RKO (cell line): ENCODE measurements at places on chromosomes 6 and 20.

DNA sequence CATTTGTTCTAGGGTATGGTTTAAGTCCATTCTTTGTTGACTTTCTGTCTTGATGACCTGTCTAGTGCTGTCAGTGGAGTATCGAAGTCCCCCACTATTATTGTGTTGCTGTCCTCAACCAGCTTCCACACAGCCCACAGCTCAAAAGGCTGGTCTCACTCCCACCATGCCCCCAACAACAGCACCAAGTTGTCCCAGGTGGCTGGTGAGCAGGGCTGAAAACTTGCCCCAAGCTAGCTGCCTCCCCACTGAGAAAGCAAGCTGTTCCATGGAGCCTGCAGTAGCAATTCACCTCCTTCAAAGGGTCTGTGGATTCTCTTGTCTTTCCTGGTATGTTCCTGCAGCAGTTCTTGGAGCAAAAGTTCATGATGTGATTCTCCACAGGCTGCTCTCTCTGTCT, 221.0 kb downstream of the SYNDIG1 start:
- no peak for DNase-seq

- DNase-seq = no peak
These were observed 454.7 kb downstream of the TFAP2B start for GRCh38 chr6:51273228-51273961.

DNA sequence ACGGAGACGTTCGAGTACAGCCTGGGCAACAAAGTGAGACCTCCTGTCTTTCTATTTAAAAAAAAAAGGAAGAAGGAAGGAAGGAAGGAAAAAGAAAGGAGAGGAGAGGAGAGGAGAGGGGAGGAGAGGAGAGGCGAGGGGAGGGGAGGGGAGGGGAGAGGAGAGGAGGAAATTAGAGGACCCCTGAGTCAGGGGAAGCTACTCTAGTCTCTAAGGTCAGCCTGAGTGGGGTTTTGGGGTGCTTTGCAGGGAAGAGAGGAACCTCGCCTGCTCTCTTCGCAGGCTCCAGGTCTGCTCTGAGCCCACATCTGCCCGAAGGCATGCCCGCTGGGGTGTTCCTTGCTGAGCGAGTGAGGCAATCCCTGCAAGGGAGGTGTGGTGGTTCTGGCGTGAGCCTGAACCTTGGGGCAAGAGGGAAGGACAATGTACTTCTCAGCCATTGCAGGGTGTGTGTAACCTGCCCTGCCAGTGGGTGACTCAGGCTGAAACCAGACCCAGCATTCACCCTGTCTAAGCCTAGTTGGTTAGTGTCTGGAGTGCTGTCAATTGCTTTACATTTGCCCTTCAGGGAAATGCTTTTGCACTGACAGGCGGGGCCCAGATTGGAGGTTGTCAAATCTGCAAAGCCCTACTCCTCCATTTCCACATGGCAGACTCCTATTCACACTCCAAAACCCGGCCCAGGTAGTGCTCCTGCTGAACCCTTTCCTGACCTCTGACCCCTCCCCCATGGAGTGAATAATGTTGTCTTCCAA, 15.3 kb upstream of the MMP9 start:
- peak; percentile 61 for DNase-seq

- peak; percentile 62 for DNase-seq
These were observed 171.6 kb upstream of the FBXL4 start for GRCh38 chr6:99119109-99120031.

GRCh38 chr6:12137480-12137879, 125.4 kb downstream of the HIVEP1 start:
- DNase-seq = no peak

GRCh38 chr6:141354191-141354955, 778.4 kb upstream of the GJE1 start:
- DNase-seq = no peak

DNA sequence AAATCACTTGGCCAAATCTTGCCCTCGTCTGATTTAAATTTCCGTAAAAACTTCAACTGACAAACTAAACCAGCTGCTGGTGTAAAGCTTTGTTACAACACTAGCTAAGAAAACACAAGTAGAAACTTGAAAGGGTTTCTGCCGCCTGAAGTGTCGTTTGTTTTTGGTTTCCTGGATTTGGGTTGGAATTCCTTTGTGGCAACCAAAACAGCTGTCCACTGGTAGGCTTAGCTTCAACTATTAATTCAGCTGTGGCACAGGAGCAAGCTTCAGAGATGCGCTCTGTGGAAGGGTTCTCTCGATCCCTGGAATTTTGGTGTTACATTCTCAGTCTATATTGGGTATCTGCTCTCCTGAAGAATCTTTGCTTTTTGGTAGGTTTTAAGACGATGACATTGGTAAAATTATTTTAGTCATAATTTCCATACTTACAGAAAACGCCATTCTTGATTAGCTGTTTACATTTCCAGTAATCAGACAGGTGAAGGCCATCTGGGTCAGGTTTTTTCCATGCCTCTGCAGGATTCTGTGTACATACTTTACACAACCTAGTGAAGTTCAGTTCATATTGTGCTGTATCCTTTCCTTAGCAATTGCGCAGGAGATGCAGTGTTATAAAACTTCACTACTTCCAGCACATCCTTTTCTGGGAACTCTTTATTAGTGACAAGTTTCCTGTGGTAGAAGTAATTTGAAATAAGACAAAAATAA, 29.9 kb upstream of the SAMD3 start:
- DNase-seq = no peak

DNA sequence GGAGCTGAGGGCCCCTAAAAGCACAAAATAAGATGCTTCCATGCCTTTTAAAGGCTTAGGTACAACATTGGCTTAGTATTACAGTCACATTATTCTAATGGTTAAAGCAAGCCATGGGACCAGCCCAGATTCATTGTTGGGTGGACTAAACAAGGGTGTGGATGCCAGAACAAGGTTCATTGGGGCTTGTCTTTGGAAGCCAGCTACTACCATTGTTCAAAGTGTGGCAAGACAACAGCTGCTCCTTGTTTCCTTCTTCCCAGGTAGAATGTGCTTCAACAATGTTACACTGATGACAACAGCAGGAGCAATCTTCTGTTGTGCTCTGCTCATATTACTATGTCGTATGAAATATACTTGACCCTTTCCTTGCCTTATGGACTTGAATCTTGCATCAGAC, 261.5 kb downstream of the TBC1D7 start:
- DNase-seq = no peak

DNA sequence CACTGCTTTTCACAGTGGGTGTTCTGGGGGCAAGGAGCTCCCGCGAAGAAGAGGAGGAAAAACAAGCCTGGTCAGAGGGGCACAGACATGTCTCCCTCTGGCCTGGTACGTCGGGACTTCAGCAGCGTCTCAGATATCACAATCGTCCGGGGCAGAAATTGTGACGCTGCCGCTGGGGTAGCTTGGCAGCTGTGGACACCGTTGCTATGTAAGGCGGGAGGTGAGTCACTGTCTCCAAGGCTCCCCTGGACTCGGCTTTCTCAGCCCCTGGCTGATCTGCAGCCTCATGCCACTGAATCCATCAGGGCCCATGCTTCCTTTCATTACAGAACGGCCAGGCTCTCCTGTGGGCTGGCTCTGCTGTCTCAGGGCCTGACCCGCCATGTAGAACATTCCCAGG, 98.7 kb downstream of the SULF2 start:
- peak; percentile 20 for DNase-seq

- DNase-seq = peak; percentile 57
These were observed 189.4 kb upstream of the RREB1 start for GRCh38 chr6:6918216-6918983.

DNA sequence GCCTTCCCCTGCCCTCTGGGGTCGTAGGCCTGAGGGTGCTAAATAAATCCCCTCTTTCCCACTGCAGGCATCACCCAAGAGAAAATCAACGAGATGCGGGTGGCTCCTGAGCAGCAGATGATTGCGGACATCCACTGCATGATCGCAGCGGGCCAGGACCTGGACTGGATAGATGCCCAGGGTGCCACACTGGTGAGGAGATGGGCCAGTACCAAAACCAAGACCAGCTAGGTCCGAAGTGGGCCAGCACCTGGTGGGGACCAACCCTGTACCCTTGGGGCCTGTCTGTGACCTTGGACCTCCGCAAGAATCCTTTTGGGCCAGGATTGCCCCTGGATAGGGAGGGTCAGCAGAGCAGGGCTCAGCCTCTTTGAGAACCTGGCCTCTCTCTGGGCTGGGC, 23.6 kb upstream of the FAM83D start:
- no peak for DNase-seq

- DNase-seq = no peak
These were observed 566.6 kb upstream of the CITED2 start for GRCh38 chr6:139940741-139941729.

DNA sequence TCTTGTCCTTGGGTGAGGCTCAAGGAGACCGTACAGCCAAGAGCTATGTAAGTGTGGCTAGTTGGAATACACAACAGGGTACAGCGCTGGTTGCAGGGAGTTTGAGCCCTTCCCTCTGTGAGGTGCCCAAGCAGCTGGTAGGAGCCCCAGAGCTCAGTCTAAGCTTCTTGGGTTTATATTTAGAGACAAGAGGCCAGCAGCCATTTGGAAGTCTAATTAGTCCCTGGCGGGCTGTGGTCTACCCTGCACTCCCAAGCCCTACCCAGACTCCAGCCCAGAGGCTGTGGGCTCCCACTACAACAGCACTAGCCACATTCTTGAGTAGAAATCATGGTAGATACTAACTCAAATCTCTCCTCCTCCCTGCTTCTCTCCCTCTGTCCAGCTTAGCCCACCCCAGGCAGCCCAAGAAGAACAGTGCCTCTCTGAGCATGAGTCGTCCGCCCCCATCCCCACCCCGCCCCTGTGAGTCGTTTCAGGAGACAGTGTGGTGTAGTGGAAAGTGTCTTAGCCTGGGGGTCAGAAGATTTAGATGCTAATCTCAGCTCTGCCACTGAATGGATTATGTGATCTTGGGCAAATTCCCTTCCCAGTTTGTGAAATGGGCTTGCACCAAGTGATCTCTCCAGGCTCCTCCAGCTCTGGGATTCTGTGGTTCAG, 37.8 kb downstream of the EIF2S2 start:
- DNase-seq = peak; percentile 23

- DNase-seq = no peak
These were observed 245.9 kb downstream of the DLL1 start for GRCh38 chr6:170044836-170045562.

DNA sequence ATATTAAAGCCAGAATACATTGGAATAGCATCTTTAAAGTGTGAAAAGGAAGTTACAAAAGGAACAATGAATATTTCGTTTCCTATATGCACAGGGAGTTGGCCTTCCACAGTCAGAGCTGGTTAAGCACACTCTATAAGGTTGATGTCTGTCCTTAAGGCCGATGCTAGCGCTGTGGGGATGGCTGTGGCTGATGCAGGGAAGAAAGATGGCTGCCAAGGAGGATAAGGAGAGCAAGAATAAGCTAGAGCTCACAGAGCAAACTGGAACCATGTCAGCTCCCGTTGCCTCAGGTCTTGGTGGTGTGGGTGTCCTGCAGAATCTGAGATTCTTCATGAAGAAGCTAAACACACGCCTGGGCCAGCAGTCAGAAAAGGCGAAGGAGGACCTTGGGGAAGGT, 20.8 kb upstream of the STX11 start:
- no peak for DNase-seq

DNA sequence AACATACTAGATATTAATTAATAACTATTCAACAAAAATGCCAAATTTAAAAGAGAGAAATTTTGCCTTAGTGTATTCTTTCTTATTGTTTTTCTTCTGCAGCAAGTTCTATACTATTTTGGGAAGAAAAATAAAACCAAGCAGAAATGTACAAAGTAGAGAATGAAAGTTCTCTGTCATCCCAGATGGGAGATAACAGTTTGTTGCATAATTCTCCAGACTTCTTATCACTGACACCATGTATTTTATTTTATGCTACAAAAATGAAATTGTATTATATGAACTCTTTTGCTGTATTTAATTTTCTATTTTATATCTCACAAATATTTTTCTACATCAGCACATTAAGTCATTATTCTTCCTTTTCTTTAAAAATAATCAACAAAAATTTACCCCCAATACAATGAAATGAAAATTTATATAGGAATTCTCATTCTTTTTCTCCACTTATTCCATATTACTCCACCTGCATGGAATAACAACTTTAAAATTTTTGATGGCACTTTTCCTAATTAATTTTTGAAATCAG, 18.2 kb downstream of the TMEM244 start:
- DNase-seq = no peak

- DNase-seq = no peak
These were observed 356.8 kb downstream of the HDGFL1 start for GRCh38 chr6:22925920-22926789.

GRCh38 chr20:3940905-3941304, 51.7 kb downstream of the PANK2 start:
- no peak for DNase-seq

- peak; percentile 49 for DNase-seq
These were observed 257.4 kb downstream of the PLCB1 start for GRCh38 chr20:8389381-8390036.

DNA sequence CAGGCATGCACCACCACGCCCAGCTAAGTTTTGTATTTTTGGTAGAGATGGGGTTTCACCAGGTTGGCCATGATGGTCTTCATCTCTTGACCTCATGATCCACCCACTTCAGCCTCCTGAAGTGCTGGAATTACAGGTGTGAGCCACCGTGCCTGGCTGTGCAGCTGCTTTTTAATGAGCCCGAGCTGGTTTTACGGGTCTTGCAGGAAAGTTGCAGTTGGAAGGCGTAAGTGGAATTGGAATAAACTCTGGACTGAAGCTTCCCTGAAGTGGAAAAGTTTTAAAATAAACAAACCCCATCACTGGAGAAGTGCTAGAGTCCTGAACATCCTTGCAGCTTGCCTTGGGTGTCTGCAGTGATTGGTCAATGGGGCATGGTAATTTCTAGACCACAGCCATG, 40.4 kb downstream of the KIF25 start:
- no peak for DNase-seq

GRCh38 chr6:49155316-49155715, 307.7 kb downstream of the MMUT start:
- DNase-seq = no peak

- DNase-seq = no peak
These were observed 91.2 kb upstream of the SCGN start for GRCh38 chr6:25560865-25561264.

- no peak for DNase-seq
These were observed 5.9 kb upstream of the TUBB2A start for GRCh38 chr6:3163248-3163594.

DNA sequence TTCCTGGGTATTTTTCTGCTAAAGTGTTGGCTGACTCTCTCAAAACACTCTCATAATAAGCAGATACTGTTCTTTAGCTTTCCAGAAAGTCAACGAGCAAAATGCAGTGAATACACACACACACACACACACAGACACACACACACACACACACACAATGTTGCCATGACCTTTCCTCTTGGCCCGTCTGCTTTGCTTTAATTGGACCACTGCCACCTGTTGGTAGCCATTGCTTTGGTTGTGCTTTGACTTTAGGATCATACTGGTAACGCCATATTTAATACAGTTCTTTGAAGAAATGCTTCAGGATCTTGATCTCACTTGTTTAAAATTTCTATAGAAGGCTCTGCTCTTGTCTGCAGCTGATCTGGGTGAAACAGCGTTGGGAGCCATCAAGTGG, 4.4 kb downstream of the FIG4 start:
- DNase-seq = no peak

- no peak for DNase-seq
These were observed 168.3 kb upstream of the STMND1 start for GRCh38 chr6:16933532-16933931.
